ENCODE measurements at places on chromosomes 3 and 15.

GRCh38 chr3:37556789-37557301, 304.8 kb upstream of the CTDSPL start:
- no peaks in the 10 kb centered on the region for H3K36me3 ChIP-seq
- H3K4me1 ChIP-seq: no peaks in the 10 kb centered on the region
- no peak overlapping the region for H3K4me3 ChIP-seq
- H3K27me3 ChIP-seq: no peaks in the 10 kb centered on the region
- no peak overlapping the region for H3K27ac ChIP-seq
- DNase-seq: no peak

- H3K36me3 ChIP-seq: no peaks in the 10 kb centered on the region
- H3K27me3 ChIP-seq: no peaks in the 10 kb centered on the region
- no peak for DNase-seq
- peaks cover 5% of the 10 kb centered on the region for H3K4me1 ChIP-seq
- H3K4me3 ChIP-seq: no peak overlapping the region
- H3K27ac ChIP-seq: no peak overlapping the region
Observed at GRCh38 chr3:141089339-141090152, 38.4 kb downstream of the SPSB4 start.

- H3K4me1 ChIP-seq: no peaks in the 10 kb centered on the region
- no peaks in the 10 kb centered on the region for H3K27me3 ChIP-seq
- no peaks in the 10 kb centered on the region for H3K36me3 ChIP-seq
- H3K4me3 ChIP-seq: no peak overlapping the region
Observed at GRCh38 chr15:48596841-48597240, 48.7 kb downstream of the FBN1 start.

DNA sequence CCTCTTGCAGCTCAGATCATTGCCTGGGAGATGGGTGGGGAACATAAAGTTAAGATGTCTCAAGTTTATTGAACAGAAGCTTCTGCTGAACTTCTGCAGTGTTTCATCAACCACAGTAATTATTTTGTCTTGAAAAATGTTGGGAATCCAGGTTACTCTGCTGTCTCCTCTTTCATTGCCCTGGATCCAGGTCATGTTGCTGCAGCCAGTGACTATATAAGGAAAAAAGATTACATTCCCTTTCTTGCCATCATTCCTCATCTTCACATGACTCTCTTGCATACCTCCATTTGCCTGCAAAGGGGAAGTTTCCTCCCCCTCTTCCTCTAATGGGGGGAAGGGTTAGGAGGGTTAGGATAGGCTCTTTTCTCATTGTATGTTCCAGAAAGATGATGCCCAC, 15.1 kb downstream of the GMNC start:
- H3K4me1 ChIP-seq: no peaks in the 10 kb centered on the region
- H3K27ac ChIP-seq: no peak overlapping the region
- H3K4me3 ChIP-seq: no peak overlapping the region
- H3K27me3 ChIP-seq: no peaks in the 10 kb centered on the region
- DNase-seq: no peak

DNA sequence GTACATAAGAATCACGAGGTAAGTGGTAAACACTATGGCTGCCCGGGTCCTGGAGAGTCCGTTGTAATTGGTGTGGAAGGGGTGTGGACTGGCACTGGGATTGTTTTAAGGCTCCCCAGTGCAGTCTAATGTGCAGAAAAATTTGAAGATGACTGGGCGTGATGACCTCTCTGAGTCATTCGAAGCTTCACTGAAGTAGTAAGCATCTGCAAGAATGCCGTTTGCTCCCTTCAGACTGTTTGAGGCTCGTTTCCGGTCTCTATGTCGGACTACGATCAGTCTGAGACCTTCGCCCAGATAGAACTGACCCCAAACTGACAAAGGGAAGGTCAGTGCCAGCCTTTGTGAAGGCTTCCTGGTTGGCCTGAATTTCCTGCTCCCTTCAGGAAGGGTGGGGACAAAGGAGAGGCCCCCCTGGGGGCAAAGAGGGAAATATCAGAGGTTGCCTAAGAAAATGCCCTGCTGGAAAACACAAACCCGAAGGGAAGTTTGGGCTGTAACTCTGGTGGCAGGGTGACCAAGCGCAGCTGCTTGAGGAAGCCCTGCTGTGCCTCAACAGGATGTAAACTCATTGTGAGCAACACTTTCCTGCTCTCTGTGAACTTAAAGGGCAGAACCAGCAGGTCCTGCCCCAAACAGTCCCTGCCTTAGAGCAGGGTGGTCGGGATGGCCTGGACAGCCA, 34.6 kb downstream of the BTD start:
- no peak overlapping the region for H3K27ac ChIP-seq
- H3K27me3 ChIP-seq: no peaks in the 10 kb centered on the region
- no peaks in the 10 kb centered on the region for H3K36me3 ChIP-seq
- no peak overlapping the region for H3K4me3 ChIP-seq
- peak; percentile 31 for DNase-seq

- H3K27me3 ChIP-seq: no peaks in the 10 kb centered on the region
- H3K4me1 ChIP-seq: no peaks in the 10 kb centered on the region
- no peak overlapping the region for H3K4me3 ChIP-seq
- H3K27ac ChIP-seq: no peak overlapping the region
- H3K36me3 ChIP-seq: peaks cover 6% of the 10 kb centered on the region
Observed at GRCh38 chr3:136690599-136690998, 61.6 kb downstream of the STAG1 start.

DNA sequence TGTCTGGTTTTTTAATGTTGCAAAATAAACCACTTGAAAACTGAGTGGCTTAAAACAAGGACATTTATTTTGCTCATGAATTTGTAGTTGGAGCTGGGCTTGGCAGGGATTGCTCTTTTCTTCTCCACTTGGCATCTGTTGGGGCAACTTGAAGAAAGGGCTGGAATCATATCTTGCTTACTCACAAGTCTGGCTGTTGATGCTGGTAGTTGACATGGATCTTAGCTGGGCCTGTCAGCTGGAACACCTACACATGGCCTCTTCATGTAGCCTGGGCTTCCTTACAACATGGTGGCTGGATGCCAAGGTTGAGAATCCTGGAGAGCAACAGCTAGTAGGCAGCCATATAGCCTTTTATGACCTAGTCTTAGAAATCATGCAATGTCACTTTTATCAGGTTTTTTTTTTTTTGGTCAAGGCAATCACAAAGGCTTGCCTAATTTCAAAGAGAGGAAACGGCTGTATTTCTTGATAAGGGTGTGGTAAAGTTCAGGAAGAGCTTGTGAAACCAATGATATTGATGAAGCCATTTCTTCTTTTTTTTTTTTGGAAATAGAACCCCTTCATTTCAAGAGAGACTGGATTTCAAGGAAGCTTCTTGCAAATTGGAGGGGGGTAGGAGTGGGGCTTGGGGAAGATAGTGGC, 262.1 kb downstream of the IL20RB start:
- H3K27ac ChIP-seq: no peak overlapping the region
- H3K4me3 ChIP-seq: no peak overlapping the region
- no peaks in the 10 kb centered on the region for H3K4me1 ChIP-seq
- H3K27me3 ChIP-seq: no peaks in the 10 kb centered on the region

- no peaks in the 10 kb centered on the region for H3K36me3 ChIP-seq
- no peak overlapping the region for H3K4me3 ChIP-seq
- DNase-seq: no peak
- no peaks in the 10 kb centered on the region for H3K27me3 ChIP-seq
Observed at GRCh38 chr3:116045314-116045713, 400.0 kb downstream of the LSAMP start.

- H3K27ac ChIP-seq: no peak overlapping the region
- H3K4me1 ChIP-seq: no peaks in the 10 kb centered on the region
- no peaks in the 10 kb centered on the region for H3K27me3 ChIP-seq
- no peaks in the 10 kb centered on the region for H3K36me3 ChIP-seq
Observed at GRCh38 chr3:46029953-46030543, 2.8 kb upstream of the XCR1 start.

DNA sequence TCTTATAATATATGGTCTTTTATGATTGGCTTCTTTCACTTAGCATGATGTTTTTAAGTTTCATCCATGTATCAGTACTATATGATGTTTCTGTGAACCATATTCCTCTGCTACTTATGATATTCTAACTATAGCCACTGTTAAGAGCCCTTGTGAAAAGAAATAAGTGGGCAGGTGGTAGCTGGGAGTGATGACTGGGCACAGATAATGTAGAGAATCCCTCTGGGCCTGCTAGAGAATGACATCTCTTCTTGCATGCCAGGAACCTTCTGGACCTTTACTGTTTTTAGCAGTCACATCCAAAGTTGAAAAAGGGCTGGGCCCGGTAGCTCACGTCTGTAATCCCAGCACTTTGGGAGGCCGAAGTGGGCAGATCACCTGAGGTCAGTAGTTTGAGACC, 10.2 kb downstream of the IDH3A start:
- H3K36me3 ChIP-seq: peaks cover 88% of the 10 kb centered on the region
- no peaks in the 10 kb centered on the region for H3K27me3 ChIP-seq
- no peaks in the 10 kb centered on the region for H3K4me1 ChIP-seq
- no peak for DNase-seq
- H3K4me3 ChIP-seq: no peak overlapping the region

DNA sequence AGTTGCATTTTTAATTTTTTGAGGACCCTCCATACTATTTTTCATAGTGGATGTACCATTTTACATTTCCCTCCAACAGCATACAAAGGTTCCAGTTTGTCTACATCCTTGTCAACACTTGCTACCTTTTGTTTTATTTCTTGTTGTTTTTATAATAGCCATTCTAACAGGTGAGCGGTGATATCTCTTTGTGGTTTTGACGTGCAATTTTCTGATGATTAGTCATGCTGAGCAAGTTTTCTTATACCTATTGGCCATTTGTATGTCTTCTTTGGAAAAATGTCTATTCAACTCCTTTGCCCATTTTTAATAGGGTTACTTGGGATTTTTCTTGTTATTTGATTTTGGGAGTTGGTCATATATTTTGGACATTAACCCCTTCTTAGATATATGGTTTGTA, 187.0 kb downstream of the CDIN1 start:
- no peak overlapping the region for H3K4me3 ChIP-seq
- DNase-seq: no peak
- H3K27me3 ChIP-seq: no peaks in the 10 kb centered on the region
- H3K4me1 ChIP-seq: no peaks in the 10 kb centered on the region

- H3K27ac ChIP-seq: no peak overlapping the region
- H3K4me3 ChIP-seq: no peak overlapping the region
- no peaks in the 10 kb centered on the region for H3K36me3 ChIP-seq
- no peak for DNase-seq
Observed at GRCh38 chr15:58738046-58738707, 11.3 kb downstream of the ADAM10 start.

DNA sequence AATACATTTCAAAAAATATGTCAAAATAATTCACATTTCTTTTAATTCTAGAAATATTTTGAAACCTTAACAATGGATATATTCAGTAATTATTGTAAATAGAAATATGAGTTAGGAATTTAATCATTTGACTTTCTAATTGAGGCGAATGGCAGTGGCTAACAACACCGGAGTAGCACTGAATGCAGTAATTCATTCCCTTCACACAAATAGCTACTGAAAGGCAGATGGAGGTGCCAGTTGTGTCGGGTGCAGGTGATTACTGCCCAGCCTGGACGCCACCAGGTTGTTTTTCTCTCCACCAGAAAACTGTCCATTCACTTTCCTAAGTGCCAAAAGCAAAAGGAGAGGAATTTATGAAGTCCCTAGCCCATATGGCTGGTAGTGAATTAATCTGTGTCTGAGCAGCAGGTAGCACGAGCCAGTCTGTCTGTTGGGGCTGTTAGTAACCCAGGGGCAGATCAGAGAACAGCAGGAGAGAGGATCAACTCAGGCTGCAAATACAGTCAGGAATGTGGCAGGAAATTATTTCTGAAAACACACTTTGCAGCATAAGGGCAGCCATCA, 79.3 kb upstream of the GMNC start:
- no peaks in the 10 kb centered on the region for H3K36me3 ChIP-seq
- H3K27ac ChIP-seq: no peak overlapping the region
- no peak for DNase-seq

DNA sequence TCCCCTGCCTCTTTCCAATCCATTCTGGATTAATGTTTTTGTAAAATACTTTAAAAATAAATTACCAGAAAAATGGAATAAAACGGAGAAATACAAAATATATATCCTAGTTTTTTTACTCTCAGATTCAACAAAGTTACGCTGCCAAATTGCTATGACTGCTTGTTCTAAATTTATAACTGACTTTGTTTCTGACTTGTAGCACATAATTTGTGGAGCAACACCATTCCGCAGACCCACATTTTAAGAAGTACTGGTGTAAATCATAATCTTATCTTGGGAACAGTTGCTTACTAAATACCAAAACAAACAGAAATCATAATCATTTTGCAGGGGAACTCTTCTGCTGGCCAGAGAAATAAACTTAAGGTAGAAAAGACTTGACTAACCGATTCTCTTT, 339.4 kb upstream of the CBLB start:
- no peaks in the 10 kb centered on the region for H3K4me1 ChIP-seq
- no peak overlapping the region for H3K27ac ChIP-seq
- no peak for DNase-seq
